ENCODE measurements at places on chromosomes 16 and 17.

- no peak for DNase-seq
Observed at GRCh38 chr16:87956098-87956364, 4.8 kb downstream of the BANP start.

DNA sequence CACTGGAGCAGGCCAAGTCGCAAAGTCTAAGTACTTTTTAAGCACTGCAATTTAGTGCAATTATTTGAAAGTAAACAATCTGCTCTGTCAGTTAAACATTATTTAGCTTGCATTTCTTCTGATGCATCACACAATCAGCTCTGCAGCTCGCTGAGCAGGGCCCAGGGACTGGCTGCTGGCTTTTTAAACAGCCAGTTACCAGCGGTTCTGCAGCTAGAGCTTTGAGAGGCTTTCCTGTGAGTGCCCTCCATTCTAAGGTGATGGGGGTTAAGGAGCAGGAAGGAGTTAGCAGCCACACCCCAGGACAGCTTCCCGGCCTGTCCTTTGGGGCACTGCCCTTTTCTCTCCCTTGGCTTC, 154.3 kb downstream of the SALL1 start:
- DNase-seq, result no peak

GRCh38 chr17:16425698-16426659, 10.6 kb downstream of the TRPV2 start:
- no peak for DNase-seq

DNA sequence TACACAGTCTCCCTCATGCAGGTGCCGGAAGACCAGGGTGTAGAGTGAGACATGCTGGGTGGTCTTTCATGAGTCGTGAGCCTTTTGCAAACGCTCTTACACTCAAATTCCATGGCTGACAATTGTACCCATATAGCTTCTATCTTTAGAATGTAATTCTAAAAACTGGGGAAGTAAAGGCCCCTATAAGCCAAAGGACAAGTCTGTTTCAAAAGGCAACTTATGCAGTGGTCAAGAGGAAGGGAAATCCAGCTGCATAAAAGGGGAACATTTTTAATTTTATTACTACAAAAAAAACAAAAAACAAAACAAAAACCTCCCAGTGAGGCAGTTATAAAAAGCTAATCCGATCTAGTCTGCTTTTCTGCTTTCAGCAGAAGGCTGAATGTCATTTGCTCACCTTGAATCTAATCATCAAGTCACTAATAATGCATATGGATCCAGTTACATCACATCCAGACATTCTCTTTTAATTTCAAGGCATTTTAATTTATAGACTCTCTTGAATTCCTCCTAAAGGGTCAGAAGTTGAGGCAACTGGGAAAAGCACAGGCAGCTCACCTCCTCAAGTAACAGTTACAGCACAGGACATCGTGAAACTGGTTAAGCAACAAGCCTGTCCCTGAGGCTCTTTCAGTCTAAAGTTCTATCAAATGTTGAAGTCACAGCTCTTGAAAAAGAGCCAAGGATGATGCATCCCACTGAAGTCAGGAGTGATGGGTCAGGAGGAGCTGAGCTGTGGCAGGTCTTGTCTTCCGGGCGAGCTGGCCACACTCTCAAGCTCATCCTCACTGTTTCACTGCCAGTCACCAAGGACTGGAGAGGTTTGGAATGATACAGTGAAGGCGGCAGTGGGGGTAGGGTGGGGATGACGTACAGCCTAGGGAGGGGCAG, 99.7 kb downstream of the VPS53 start:
- DNase-seq, result no peak

GRCh38 chr16:53945996-53946395, 242.0 kb downstream of the FTO start:
- DNase-seq, result no peak

DNA sequence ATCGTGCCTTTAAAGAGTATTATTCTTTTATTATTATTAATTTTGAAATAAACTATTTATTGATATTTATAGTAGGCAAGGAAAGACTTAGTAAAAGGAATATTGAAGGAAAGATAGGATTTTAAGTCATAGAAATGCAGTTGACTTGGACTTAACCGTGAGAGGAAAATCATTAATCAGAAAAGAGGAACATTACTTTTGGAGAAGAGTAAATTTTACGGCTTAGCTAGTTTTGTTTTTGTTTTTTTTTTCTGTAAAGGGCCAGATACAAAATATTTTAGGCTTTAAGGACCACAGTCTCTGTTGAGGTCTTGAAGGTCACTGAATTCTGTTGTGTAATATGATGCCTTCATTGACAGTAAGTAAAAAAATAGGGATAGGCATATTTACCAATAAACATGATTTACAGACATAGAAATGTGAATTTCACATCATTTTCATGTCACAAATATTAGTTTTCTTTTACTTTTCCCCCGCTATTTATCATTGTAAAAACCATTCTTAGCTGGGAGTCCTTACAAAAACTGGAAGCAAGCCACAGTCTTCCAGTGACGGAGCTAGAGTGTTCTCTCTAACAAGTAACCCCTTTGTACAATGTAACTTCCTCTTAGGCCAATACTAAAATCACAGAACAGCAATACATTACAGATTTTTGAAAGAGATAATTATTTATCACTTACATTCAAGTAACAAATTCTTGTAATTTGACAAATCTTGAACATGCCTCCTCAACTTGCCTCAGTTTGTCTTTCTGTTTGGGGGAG, 2.3 kb upstream of the KCNJ16 start:
- no peak for DNase-seq

DNA sequence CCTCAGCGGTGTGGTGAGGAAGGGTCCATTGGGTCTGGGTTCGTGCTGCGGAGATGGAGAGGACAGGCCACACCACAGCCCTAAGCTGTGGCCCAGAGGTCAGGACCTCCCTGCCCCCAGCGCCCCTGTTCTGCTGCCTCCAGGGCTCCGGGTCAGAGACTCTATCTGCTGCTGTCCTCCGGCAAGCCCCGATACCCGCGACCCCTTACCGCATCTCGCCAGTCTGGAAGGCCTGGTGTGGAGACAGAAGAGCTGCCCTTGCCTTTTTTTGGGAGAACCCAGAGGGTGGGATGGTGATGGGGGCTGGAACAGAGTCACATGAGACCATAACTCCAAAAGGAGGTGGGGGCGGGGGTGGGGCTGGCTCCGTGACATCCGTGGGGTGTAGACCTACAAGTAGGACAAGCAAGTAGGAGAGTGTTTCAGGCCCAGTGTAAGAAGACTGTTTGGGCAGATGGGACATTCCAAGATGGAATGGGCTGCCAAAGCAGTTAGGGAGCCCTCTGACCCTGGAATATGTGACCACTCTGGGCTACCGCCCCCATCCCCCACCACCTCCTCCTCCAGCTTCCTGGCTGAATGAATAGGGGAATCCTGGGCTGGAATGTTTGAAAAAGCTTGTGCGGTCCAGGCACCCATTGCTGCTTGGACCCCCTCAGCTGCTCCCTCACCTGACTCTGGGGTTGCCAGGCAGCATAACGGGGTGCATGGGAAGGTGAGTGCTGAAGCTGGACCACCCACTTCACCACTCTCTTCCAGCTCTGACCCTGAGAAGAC, 1.4 kb downstream of the XYLT2 start:
- DNase-seq, result no peak

- no peak for DNase-seq
Observed at GRCh38 chr17:47837401-47838039, 3.6 kb downstream of the SCRN2 start.

DNA sequence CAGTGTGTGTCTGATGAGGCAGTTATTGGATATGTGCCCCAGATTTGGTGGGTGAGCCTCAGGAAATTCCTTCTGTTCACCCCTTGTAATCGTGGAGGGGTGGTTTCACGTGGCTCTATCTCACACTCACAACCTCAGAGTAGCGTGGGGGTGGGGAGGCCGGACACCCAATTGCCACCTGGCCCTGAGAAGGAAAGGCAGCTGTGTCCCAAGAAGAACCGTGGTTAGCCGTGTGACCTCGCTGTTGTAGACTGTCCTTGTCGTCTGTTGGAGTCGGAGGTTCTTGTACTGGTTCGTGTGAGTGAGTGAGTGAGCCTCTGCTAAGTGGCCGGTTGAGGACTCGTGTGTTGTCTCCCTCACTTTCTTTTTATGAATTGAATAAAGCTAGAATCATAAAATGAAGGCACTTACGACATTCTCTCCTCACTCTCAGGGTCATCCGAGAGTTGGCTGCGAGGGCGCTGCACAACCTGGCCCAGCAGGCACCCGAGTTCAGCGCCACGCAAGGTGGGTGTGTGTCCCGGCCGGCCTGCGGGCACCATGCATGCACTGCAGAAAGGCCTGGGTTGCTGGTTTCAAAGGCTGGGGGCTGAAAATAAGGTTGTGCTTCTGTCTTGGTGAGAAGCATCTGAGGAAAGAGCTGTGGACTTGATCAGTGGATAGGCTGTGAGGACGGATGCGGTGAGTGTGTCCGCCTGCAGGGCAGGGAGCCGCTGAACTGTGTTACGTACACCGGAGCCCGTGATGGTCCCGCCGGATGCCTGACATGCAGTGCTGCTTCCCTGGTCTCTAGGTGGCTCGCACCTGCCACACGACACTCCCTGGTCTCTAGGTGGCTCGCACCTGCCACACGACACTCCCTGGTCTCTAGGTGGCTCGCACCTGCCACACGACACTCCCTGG, 63.4 kb upstream of the ZNF750 start:
- DNase-seq, result no peak

DNA sequence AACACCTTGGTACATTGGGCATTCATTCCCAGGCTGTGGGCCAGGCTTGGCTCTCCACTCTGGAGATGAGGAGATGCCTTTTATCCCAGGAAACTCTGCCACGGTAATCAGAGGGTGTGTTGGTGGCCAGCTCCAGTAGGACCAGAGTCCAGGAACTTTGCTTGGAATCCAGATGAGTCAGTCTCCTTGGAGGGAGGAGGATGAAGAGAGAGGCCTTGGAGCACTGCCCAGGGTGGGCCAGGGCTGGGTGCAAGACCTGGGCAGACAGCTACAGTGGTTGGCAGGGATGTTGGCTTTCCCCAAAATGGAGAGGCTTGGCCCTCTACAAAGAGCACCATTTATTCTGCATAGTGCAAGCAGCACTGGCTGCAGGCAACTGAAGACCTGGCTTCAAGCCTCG, 209.0 kb downstream of the RGS9 start:
- no peak for DNase-seq

DNA sequence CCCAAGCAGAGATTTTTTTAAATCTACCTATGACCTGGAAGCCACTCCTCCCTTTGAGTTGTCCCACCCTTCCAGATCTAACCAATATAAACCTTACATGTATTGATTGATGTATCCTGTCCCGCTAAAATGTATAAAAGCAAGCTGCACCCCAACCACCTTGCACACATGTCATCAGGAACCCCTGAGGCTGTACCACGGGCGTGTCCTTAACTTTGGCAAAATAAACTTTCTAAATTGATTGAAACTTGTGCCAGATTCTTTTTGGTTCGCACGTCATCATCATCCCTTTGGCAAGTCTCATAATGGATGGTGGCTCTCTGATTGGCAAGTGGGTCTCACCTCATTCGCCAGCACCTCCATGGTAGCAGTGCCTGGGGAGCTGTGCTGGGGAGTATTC, 60.2 kb downstream of the CNGB1 start:
- DNase-seq, result no peak

DNA sequence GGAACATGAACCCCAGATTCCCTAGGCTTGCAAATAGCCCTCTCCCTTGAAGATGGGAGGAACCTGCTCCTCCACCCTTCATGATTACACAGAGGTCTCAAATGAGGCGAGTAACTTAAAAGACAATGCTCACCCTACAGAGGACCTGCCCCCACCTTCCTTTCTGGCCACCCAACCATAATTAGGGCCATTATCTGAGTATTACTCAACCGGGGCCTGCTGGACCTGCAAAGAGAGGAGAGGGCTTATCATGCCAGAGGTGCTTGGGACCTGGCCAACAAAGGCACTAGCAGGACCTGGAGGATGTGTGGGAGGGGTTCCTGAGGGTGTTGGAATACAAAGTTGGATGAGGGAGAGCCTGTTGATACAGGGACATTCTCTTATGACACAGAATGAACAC, 42.4 kb downstream of the RNF157 start:
- DNase-seq, result no peak

DNA sequence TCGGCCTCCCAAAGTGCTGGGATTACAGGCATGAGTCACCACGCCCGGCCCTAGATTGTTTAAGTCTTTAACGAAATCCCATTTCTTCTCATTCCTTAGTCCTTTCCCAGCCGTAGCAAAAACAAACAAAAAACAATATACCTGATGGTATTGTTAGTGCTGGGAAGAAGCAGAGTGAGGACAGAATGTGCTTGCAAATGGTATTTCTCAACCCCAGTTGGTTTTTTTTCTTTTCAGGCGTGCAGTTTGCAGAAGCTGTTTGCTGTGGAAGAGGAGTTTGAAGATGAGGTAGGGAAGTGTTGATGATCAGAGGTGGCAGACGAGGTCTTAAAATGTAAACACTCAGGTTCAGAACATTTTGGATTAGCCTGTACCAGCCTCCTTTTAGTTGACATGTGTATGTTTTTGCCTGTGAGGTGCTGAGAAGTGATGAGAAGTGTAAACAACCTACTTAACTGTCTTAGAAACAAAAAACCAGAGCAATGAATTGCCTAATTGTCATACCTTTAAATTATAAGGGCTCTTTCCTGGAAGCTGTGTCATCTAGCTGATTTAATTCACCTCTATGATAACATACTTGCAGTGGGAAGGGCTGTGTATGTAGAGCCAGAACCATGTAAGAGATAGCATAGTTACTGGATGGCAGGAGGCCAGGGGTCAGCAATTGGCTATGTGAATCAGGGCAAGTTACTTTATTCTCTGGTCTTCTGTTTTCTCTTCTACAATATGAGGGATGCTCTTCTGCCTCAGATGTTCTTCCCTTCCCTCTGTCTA, 3.4 kb downstream of the HROB start:
- no peak for DNase-seq
